ENCODE measurements at places on chromosomes 13 and 19.

DNA sequence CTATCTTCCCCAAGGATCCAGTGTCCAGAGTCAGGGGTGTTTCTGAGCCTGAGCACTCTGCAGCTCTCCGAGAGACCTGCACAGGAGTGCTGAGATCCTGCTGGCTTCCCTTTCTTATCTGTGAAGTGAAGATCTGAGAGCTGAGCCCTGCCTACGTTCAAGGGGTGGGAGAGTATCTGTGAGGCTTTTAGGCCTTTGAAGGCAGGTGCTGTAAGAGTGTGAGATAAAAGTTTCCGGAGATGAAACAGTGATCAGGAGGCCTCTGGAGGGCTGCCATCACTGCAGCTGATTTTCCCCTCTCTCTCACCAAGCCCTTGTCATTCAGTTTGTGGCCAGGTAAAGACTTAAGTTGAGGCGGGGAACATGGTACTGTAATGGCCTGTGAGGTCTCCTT, 83.1 kb downstream of the AKAP11 start:
- no peak for DNase-seq

DNA sequence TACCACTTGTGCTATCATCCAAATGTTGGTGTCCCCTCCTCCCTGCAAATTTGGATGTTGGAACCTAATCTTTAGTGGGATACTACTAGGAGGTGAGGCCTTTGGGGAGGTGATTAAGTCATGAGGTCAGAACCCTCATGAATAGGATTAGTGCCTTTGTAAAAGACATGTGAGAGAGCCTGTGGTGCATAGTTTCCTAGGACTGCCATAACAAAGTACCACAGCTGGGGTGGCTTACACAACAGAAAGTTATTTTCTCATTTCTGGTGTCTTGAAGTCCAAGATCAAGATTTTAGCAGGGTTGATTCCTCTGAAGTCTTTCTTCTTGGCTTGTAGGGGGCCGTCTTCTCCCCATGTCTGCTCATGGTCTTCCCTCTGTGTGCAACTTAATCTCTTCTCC, 562.6 kb upstream of the ARGLU1 start:
- DNase-seq: no peak

DNA sequence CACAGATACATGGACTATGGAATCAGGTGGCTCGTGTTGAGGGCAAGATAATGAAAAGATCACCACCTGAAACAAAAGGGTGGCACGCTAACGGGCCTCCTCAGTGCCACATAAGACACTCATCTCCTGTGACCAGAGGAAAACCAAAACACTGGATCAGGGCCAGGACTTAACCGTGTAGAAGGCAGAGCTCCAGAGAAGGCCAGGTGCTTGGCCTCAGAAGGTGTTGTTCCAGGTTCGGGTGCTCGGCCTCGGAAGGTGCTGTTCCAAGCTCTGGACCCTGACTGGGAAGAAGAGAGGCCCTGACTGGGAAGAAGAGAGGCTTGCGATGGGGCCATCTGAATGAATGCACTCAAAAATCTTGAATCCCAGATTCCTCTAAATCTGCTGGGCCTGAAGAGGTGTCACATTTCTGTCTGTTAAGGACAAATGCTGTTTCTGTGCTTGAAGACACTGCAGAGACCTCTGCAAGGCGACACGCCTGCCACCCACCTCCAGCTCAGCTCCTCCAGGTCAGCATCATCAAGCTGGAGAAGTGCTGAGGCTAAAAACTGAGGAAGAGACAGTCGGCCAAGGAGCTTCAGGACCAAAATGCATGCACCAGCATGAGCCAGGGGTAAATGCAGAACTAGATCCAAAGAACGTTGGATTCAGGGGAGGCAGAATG, 2.7 kb upstream of the RASA3 start:
- no peak for DNase-seq

GRCh38 chr19:48290771-48291488, 21.0 kb downstream of the ZNF114 start:
- peak; percentile 67 for DNase-seq

DNA sequence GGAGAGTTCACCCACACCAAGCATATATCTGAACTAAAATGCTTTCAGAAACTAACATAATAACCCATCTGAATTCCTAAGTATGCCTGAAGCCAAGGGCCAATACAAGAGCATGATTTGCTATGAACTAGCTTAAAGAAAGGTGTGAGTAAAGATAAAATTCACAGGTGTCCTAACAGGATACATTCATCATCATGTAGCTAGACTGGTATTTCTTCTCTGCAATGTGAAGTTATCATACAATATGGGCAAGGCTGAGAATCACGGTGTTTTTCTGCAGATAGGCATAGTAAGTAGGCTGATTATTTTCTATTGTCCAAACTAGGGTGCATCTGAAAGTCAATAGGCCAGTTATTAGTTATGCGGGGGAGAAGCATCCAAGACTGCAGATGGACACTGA, 63.1 kb downstream of the STK24 start:
- no peak for DNase-seq

DNA sequence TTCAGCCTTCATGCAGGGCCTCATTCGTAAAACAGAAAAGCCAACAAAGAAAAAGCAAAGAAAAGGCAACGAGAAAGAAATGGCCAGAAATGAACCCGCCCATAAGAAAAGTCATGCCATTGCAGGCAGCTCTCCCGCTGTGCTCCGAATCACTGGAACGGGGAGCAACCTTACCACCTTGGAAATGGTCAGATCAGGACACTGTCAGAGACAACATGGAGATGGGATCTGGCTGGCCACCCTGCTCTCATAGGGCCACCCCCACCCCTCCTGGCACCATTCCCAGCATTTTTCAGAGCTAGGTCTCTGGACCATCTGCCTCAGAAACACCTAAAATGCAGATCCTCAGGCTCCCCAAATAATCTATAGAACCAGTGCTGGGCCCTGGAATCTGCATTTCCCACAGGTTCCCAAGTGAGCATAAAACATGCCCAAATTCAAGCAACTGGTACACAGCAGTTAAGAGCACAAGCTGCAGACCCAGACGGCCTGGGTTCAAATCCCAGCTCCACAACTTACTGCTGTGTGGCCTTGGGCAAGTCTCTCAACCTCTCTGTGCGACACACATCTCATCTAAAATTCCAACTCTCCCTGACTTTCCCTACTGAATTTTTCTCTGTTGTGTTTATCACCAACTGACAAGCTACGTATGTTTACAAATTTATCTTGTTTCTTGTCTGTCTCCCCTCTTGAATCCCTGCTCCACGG, 151.6 kb downstream of the IER2 start:
- DNase-seq: no peak

- no peak for DNase-seq
These were observed 33.5 kb upstream of the DCT start for GRCh38 chr13:94513026-94513425.

- no peak for DNase-seq
These were observed 457.4 kb downstream of the TBC1D4 start for GRCh38 chr13:75024602-75025001.

- no peak for DNase-seq
These were observed 171.8 kb downstream of the STK24 start for GRCh38 chr13:98405107-98405571.

DNA sequence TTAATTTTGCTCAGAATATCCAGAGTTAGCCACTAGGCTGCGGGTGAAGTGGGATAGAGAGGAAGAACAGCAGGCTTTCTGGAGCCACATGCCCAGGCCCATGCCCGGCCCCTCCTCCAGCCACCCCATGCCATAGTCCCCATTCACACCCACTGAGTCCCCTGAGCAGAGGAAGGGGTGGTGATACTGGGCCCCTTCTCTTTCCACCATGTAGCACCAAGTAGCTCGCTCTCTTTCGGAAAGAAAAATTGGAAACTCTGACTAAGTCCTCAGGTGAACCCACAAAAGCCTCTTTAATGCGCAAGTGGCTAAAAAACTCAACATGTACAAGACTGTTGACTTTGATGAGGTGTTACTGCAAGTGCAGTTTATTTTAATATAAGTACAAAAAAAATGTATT, 76.7 kb upstream of the GPR183 start:
- no peak for DNase-seq

DNA sequence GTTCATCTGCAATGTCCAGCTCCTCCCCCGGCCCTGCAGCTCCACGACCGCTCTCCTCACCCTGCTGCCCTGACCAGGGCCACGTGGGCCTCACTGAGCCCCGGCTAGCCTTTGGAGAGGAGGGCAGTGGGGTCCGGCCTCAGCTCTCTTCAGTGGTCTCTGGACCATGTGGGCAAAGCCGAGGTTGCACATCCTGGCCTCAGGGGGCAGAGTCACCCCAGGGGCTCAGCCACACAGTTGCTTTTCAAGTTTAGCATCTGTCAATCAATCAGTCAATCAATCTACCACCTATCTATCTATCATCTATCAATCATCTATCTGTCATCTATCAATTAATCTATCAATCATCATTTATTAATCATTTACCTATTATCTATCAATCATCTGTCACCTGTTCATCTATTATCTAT, 3.0 kb upstream of the DIRAS1 start:
- DNase-seq: no peak

- no peak for DNase-seq
These were observed 14.3 kb upstream of the FOXO1 start for GRCh38 chr13:40680659-40681323.

GRCh38 chr13:27827646-27828045, 35.4 kb downstream of the GSX1 start:
- no peak for DNase-seq

GRCh38 chr13:22451327-22451741, 729.4 kb upstream of the SGCG start:
- no peak for DNase-seq

DNA sequence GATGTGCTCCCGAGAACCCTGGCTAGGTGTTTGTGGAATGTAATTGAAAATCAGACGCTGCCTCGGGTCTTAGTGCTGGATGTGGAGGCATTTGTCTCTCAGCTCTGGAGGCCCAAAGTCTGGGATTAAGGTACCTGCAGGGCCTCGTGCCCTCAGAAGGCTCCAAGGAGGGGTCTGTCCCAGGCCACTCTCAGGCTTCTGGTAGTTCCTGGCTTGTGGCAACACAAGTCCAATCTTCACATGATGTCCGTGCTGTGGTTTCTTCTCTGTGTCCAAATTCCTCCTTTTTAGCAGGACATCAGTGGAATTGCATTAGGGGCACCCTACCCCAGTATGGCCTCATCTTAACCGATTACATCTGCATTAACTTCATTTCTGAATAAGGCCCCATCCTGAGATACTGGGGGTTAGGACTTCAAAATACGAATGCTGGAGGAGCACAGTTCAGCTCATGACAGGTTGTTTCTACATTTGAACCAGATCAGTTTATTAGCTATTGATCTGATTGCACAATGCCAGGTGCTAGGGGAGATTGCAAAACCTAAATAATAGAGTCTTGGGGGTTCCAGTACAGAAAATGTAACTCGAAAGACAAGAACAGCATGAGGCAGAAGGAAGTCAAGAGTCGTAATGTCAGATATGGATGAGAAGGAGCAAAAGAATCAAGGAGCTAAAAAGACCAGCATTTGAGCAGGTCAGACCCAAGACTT, 3.9 kb downstream of the ARHGEF7 start:
- no peak for DNase-seq

GRCh38 chr19:5667751-5668271, 12.5 kb downstream of the MICOS13 start:
- no peak for DNase-seq

DNA sequence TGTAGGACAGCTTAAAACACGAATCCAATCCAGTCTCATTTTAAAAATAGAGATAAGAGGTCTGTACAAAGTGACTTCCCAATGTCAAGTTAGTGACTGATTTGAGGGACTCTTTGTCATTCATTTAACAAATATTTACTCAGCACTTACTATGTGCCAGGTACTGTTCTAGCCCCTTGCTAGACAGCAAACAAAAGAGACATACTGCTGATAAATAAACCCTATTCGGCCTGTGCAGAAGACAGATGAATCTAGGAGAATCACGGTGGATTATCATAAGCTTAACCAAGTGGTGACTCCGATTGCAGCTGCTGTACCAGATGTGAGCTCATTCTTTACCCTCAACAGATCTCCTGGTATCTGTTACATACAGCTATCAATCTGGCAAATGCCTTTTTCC, 6.4 kb upstream of the ELF1 start:
- DNase-seq: no peak

DNA sequence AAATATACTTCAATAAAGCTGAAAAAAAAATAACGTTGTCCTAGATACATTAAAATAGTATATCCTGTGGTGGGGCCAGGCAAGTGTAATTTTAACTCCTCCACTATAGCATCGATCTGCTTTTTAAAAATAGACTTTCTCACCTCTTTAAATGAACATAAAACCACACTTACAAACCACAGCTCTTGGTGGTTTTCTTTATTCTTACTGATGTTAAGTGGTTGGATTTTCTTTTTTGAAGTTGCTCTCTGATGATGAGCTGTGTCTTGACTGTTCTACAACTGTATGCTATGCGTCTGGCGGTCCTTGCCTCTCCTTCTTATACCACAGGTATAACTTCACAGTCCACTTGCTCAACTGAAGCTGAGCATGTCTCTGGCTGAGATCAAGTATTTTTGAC, 721.5 kb upstream of the KLHL1 start:
- no peak for DNase-seq

Data from RWPE2 (cell line).